ENCODE measurements at places on chromosomes 2 and 18.

- DNase-seq: no peak
Measured at GRCh38 chr2:141889788-141890187, 241.0 kb downstream of the LRP1B start.

GRCh38 chr2:159226059-159226461 is 60.4 kb downstream of the WDSUB1 start:
- no peak for DNase-seq

GRCh38 chr18:40670668-40671375 is 1284.2 kb upstream of the PIK3C3 start:
- no peak for DNase-seq

GRCh38 chr18:61888622-61889021 is 4.2 kb downstream of the RNF152 start:
- DNase-seq: no peak

DNA sequence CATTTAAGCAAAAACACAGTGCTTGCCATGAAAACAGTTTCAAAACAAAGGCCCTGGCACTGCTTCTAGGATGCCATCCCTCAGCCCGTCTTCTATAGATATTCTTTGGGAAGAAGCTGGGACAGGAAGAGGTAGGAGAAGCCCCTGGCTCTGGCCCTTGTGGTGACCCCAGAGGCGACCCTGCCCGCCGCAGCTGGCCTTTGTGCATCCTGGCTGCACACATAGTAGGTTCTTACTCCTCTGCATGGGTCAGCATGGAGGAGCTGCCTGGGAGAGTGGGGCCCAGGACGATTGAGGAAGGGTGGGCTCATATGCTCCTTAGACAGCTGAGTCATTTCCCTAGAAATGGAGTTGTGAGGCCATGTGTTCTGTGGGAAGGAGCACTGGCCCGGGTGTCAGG is 44.4 kb upstream of the OTOF start:
- DNase-seq: no peak

- no peak for DNase-seq
Measured at GRCh38 chr2:127672341-127673224, 2.7 kb downstream of the LIMS2 start.

- no peak for DNase-seq
Measured at GRCh38 chr2:136765256-136766072, at the start of gene THSD7B. TSS of gene THSD7B (plus strand) at chr2:136765545. CDS start at chr2:136882179, 116,634 bp downstream.

DNA sequence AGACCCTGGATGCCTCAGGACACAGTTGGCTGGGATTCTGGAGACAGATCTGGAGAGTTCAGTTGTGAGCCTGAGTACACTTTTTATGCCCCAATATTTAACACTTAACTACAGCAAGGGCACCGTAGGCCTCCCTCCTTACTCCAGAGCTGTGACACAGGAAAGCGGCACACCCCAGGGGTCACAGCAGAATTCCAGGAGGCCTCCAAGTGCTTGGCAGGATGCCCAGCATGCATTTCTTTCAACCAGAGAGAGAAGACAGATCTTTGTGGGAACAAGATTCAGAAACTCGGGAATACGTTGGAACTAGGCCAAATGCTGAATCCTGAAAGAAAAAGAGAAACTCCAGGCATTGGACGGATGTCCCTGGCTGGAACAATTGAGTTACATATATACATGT is 199.2 kb upstream of the NT5C1B start:
- no peak for DNase-seq

GRCh38 chr2:236081171-236081570 is 87.0 kb downstream of the GBX2 start:
- no peak for DNase-seq

GRCh38 chr18:2889761-2890192 is 43.0 kb downstream of the EMILIN2 start:
- no peak for DNase-seq

DNA sequence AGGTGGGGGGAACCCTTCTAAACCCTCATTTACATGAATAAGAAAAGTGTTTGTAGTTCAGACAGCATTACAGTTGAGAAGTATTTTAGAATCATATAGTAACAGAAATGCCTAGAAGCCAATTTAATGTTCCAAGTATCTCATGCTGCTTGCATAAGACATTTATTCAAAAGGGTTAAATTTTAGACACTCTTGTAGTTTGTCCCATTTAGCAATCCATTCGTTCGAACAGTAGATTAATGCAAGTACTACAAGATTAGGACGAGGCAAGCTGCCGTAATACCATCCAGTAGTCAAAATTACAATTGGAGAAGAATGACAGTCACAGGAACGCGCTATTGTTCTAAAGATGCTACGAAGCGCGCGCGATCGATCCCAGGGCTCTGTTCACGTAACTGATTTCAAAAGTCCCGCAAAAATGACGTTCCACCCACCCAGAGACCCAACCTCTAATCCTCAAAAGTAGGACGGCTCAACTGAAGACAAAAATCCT is 1.2 kb downstream of the TMEM237 start:
- DNase-seq: no peak

DNA sequence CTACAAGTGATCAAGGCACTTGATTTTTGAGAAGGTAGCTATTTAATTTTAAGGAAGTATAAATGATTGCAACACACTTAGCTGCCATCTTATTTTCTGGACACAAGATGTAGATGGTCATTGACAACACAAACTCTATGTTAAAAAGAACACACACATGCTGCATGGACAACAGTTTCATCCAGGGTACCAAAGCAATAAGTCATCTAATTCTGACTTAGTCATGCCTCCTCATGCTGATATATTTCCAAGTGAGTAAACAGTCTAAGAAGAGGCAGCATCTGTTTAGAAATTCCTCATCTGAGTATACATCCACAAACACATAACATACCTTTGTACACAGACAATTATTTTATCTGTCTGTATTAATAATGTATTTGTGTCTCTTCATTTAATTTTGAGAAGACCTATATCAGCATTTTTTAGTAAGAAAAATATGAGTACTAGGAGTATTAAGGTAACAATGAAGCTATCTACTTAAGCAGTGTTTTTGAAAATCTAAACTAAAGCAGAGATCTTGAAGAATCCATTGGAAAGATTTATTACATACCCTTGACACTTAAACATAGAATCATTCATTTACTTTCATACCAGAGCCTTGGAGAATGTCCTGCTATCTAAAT is 84.9 kb downstream of the SCN1A start:
- DNase-seq: no peak

GRCh38 chr2:217617616-217618022 is 385.2 kb downstream of the TNS1 start:
- DNase-seq: no peak

GRCh38 chr18:3233433-3234168 is 13.8 kb upstream of the MYOM1 start:
- no peak for DNase-seq

DNA sequence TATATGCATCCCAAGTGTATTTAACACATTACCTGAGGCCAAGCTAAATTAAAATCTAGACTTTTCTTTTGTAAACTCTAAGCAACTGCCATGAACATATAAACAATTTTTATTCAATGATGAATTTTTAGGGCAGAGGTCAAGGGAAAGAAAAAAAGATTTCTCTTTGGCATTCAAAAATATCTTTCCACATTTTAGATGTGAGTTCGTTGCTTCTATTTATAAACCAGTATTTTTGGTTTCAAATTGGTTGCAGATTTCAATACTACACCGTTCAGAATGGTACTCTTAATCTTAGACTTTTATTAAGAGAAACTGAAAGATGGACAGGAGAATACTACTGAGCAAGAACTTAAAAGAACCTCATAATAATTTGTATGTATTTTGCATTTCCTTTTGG is 293.6 kb upstream of the CCDC68 start:
- DNase-seq: no peak

GRCh38 chr18:61699397-61700110 is 193.3 kb downstream of the RNF152 start:
- DNase-seq: no peak

DNA sequence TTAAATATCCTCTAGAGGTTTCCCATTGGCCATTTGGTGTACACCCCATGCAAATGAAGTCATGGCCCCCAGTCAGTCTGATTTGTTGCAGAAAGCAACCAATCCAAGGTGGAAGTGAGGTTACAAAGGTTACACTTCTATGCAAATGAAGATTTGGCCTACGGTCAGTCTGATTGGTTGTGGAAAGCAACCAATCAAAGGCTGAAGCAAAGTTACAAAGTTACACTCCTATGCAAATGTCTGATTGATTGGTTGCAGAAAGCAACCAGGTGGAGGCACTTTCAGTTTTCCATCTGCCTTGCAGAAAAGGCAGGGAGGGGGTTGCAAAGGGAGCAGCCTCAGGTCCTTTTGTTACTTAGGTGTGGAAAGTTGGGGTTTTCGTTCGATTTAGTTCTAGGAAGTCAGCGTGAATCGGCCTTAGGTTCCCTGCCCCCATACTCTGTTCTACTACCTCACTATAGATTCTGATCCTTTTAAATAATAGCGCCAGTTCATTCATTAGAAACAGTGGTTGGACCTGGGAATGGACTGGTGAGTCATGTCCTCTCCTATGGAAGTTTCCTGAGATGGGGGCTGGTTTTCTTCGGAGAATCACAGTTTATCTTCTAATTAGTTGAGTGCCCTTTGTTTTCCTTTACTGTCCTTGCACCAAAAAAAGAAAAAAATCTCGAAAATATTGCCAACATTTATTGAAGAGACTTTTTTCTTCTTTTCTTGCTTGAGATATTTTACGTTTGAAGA is 279.5 kb downstream of the AGAP1 start:
- DNase-seq: no peak

GRCh38 chr2:238174701-238175100 is 15.9 kb downstream of the ERFE start:
- DNase-seq: no peak

GRCh38 chr2:237483018-237483731 is 3.9 kb upstream of the MLPH start:
- no peak for DNase-seq

- no peak for DNase-seq
Measured at GRCh38 chr2:40400336-40400953, 51.4 kb downstream of the SLC8A1 start.

DNA sequence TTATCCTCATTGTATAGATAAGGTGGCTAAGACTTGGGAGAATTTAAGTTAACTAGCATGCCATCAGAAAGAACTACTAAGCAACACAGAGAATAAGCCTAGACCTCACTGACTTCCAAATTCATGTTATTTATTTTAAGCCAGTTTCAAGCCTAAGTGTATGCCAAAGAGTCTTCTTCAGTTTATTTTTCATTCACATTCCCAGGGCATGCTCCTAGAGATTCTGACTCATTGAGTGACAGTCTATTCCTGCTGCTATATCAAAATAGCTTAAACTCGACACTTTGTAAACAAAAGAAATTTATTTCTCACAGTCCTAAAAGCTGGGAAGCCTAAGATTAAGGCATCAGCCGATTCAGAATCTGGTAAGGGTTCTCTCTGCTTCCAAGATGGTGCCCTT is 467.1 kb downstream of the MBD2 start:
- DNase-seq: no peak

DNA sequence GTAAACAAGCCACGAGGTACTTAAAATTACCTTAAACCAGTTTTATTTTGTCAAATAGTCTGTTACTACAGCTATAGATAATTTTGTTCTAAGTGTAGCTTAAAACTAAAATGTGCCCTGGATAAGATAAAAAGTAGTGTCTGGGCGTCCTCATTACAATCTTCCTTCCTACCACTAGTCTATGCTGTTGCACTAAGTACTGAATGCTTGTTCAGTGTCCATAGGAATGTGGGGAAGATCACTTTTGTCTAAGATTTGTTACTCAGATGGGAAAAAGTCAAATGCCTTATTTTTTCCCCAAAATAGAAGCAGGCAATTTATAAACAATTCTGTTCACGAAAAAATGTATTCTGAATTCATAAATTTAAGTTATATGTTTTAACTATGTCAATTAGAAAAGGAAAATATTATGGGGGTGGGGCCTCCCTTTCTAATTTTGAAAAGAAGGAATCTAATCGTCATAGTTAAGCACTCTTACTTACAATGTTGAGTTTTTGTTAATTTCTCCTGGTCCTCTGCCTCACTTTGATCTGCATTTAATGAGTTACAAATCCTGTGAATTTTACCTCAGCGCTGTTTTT is 140.4 kb upstream of the VRK2 start:
- peak; percentile 62 for DNase-seq

DNA sequence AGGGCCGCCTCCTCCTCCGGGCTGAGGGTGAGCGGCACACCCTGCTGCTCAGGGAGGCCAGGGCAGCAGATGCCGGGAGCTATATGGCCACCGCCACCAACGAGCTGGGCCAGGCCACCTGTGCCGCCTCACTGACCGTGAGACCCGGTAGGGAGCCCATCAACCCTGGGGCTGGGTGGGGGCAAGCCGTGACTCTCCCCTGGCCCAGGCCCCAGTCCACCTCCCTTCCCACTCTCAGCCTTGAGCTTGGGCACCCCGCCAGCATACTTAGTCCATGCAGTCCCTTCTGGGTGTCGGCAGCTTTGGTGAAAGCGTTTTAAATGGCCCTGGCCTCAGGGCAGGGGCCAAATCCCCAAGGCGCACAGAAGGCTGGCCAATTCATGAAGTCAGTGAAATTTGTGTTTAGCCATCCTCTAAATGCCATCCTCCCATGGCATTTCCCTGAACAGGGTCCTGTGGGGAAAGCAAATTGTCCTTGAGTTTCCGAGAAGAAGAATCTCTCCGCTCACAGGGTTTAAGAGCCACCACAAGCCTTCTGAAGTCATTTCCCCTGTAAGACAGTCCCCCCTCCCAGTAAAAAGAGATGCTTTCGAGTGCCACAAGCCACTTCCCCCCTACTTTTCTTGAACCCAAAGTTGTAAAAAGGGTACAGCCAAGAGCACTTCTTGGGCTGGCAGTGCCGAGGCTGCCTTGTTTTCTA is 17.2 kb downstream of the SPEG start:
- no peak for DNase-seq

DNA sequence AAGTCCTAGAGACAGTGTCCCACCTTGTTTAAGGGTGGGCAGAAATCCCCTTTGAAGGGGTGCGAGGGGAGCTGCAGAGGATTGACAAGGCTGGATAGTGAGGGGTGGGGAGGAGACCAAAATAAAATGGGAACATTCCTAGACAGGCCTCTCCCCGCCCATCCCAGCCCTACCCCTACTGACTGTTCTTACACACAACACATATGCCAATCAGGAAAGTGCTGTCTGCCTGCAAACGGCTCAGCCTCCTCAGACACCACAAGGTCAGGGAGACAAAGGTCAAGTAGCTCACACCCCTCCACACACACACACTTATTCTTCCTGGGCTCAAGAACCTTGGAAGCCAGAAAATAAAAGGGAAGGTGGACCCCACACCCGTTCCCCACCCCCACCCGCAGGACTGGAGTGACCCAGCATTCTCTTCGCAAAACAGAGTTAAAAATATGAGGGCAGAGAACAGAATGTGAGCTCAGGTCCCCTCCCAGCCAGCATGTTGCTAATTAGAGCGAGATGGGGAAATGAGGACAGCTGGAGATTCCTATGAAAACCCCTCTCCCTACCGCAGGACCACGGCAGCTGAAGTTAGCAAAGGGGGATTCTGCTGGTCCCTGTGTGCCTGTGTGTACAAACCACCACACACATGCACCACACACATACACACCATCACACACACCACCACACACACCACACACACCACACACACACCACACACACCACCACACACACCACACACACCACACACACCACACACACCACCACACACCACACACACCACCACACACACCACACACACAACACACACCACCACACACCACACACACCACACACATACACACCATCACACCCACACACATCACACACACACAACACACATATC is 197.8 kb downstream of the TNS1 start:
- no peak for DNase-seq
